Thoracic aorta endothelial cell (primary cell): ENCODE measurements at places on chromosomes 4 and X. TPM values are rescaled to one million over a fixed set of nuclear protein-coding genes. Genes with fewer than 3 reads are reported as not detected.

NEUROG2 gene
- not detected in 2 replicates for total RNA-seq

CABS1 gene
- not detected in 2 replicates for total RNA-seq

VSIG1 gene
- total RNA-seq = 1.3 and 2.4 TPM in 2 replicates

NKX6-1 gene
- total RNA-seq = not detected in 2 replicates

CCNA2 gene
- total RNA-seq = 95.9 and 174 TPM in 2 replicates

AFF2 gene
- 0.22 TPM in 1 of 2 replicates, not detected in the other for total RNA-seq

CDS1 gene
- total RNA-seq = under 0.01 and 0.07 TPM in 2 replicates

LGI2 gene
- total RNA-seq = under 0.01 and 0.14 TPM in 2 replicates

SPARCL1 gene
- 0.22 TPM in 1 of 2 replicates, not detected in the other for total RNA-seq

ERCC6L gene
- total RNA-seq = 10.9 and 16.9 TPM in 2 replicates

HTN3 gene
- total RNA-seq = not detected in 2 replicates

RXFP1 gene
- total RNA-seq = not detected in 2 replicates

USP46 gene
- 21.2 and 22.7 TPM in 2 replicates for total RNA-seq

ESX1 gene
- not detected in 2 replicates for total RNA-seq

FAT1 gene
- total RNA-seq = 2.0 and 2.5 TPM in 2 replicates

RBMXL3 gene
- not detected in 2 replicates for total RNA-seq

FRG2 gene
- not detected in 2 replicates for total RNA-seq

GAGE12F gene
- not detected in 2 replicates for total RNA-seq

DUX4 gene
- not detected in 2 replicates for total RNA-seq

AGA gene
- total RNA-seq = 21.8 and 23.2 TPM in 2 replicates

AWAT2 gene
- total RNA-seq = 0.07 and 0.13 TPM in 2 replicates

KLHL13 gene
- 19.0 and 22.1 TPM in 2 replicates for total RNA-seq

CACNA1F gene
- total RNA-seq = not detected in 2 replicates

RPA4 gene
- 3.7 and 4.4 TPM in 2 replicates for total RNA-seq

CLIC2 gene
- 10.1 and 18.0 TPM in 2 replicates for total RNA-seq

PDE6B gene
- total RNA-seq = 0.53 and 1.1 TPM in 2 replicates

ADH1C gene
- not detected in 2 replicates for total RNA-seq

SRPK3 gene
- total RNA-seq = not detected in 2 replicates

PRR32 gene
- total RNA-seq = not detected in 2 replicates

PAGE1 gene
- not detected in 2 replicates for total RNA-seq

SLC38A5 gene
- total RNA-seq = 31.8 and 76.5 TPM in 2 replicates

GPR119 gene
- total RNA-seq = not detected in 2 replicates

CCNB3 gene
- 4.5 and 4.7 TPM in 2 replicates for total RNA-seq

TLR10 gene
- total RNA-seq = not detected in 2 replicates

GABRQ gene
- total RNA-seq = not detected in 2 replicates

GYPE gene
- total RNA-seq = 0.93 TPM in 1 of 2 replicates, not detected in the other

ADAM29 gene
- total RNA-seq = not detected in 2 replicates

IL15 gene
- 1.9 and 2.7 TPM in 2 replicates for total RNA-seq

BTC gene
- total RNA-seq = 0.13 and 0.43 TPM in 2 replicates

CHIC1 gene
- total RNA-seq = 14.8 and 16.8 TPM in 2 replicates

EIF2S3 gene
- 383 and 440 TPM in 2 replicates for total RNA-seq

DGKK gene
- total RNA-seq = not detected in 2 replicates

ERAS gene
- not detected in 2 replicates for total RNA-seq

SSX2 gene
- total RNA-seq = not detected in 2 replicates

SLC7A11 gene
- total RNA-seq = 228 and 242 TPM in 2 replicates

TAF7L gene
- 1.4 and 2.4 TPM in 2 replicates for total RNA-seq

BEX5 gene
- 5.3 TPM in 1 of 2 replicates, not detected in the other for total RNA-seq

GYG2 gene
- total RNA-seq = 0.13 and 0.14 TPM in 2 replicates

CRMP1 gene
- total RNA-seq = 0.53 TPM in 1 of 2 replicates, not detected in the other

SMPX gene
- not detected in 2 replicates for total RNA-seq

VCX3B gene
- not detected in 2 replicates for total RNA-seq

TSPYL2 gene
- 6.7 and 7.7 TPM in 2 replicates for total RNA-seq

ITGB1BP2 gene
- 3.5 and 4.9 TPM in 2 replicates for total RNA-seq

ZCCHC4 gene
- 17.5 and 19.1 TPM in 2 replicates for total RNA-seq
